Kidney epithelial cell (primary cell): ENCODE measurements at places on chromosomes 4 and X.

DNA sequence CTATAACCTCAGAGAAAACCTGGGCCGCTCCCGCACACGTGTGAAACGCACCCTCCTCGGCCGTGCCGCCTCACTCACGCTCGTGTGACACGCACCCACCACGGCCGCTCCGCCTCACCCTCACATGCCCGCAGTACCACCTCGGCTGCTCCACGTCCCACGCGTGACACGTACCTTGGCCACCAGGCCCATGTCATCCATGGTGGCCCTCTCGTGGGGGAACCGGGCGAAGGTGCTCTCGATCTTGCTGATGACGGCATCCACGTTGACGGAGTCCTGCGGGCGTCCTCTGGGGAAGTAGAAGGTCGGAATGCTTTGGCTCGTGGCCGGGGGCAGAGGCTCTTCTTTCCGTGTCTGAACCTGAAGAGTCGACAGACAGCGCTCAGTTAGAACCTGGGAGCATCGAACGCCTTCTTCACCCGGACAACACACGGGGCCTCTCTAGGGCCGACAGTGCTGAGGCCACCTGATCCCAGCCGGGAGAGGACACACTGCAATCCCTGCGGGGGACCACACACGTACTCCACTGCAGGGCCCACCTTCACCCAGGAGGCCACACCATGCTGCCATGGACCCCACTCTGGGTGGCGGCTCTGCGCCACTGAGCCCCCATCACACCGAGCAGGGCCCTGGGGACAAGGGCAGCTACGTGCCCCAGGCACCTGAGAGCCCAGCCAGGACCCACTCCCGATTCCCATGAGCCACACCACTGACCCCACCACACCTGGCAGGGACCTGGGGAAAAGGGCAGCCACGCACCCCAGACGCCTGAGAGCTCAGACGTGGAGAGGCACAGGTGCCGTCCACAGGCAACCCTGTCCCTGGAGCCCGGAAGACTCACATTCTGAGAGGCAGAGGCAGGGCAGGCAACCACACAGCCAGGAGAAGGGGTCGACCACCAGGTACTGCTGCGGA lies 25.2 kb downstream of the PPP2R3B start:
- DNase-seq = no peak

GRCh38 chrX:124230655-124231450 lies 101.6 kb upstream of the TEX13D start:
- DNase-seq = no peak

- DNase-seq = no peak
Measured at GRCh38 chrX:71256051-71256450, 2.1 kb upstream of the ZMYM3 start.

GRCh38 chrX:17397074-17397473 lies 22.1 kb downstream of the NHS start:
- DNase-seq = peak; percentile 57

DNA sequence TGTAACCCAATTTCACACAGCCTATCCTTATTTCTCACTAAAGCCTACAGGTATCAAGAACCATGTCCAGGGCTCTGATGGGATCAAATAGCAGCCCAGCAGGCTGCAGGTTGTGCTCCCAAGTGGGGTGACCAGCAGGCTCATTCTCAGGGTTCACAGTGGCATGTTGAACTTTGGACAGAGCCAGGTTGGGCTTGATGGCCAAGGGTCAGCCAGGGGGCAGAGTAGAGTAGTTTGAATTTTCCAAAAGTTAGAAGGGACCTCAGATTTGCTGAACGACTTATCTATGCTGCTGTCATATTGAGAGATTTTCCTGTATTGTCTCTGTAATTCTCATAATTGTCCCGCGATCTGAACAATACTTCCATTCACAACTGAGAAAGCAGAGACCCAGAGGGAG lies 310.8 kb upstream of the BOD1L1 start:
- DNase-seq = no peak

- no peak for DNase-seq
Measured at GRCh38 chrX:21959362-21960051, 19.0 kb downstream of the SMS start.
